ENCODE measurements at places on chromosomes 2 and 18.

DNA sequence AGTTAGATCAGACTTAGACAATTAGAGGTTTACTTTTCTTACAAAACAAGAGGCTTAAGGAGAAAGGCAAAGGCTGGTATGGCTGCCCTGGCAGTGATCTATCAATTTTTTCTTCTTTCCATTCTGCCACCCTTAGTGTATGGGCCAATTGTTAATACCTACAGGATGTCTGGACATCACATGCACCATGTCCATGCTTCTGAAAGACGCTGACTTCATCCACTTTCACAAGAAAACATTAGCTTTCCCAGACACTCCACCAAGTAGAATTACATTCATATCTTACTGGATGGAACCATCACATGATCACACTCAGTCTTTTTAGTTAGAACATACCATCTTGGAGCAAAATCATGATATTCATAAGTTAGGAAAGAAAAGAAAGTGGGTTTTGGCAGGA, 120.9 kb downstream of the ARHGAP28 start:
- no peak for DNase-seq

GRCh38 chr2:36170805-36171204, 184.8 kb upstream of the CRIM1 start:
- DNase-seq, result no peak

DNA sequence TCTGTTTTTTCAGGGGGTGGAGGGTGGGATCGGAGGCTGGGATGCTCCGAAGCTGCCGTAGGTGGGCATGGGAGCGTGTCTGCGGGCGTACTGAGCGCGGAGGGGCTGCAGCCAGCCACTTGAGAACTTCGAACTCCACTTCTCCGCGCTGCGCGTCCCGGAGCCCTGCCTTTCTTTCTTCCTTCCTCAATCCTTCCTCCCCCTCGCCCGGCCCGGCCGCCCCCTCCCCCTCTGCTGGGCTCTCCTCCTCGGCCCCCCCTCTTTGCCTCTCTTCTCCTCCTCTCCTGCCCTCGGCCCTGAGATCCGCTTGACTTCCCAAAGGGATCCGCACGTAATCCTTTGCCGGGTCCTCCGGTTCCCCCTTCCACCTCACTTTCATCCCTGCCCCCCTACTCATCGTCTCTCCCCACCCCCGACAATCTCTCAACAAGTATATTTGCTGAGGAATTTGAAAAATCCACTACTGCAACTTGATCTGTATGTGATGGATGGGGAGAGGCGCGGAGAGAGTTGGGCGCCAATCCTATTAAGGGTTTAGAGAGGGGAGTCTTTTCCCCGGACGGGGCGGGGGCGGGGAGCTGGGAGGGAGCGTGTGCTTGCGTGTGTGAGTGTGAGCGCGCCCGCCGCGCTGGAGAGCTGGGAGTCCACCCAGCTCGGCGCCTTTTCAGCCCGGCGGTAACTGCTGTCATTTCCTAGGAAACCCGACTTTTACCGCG, 1.1 kb downstream of the GLI2 start:
- DNase-seq, result peak; percentile 73

- no peak for DNase-seq
Measured at GRCh38 chr18:62102221-62102620, 84.6 kb downstream of the PIGN start.

GRCh38 chr2:103860016-103860415, 993.9 kb upstream of the POU3F3 start:
- DNase-seq, result no peak

- peak; percentile 44 for DNase-seq
Measured at GRCh38 chr2:33477473-33478468, 1.3 kb downstream of the RASGRP3 start.

- DNase-seq, result no peak
Measured at GRCh38 chr2:53220969-53221368, 546.6 kb upstream of the CHAC2 start.

- DNase-seq, result no peak
Measured at GRCh38 chr18:26493021-26493420, 55.3 kb downstream of the KCTD1 start.

GRCh38 chr2:120206022-120206581, 17.1 kb downstream of the TMEM185B start:
- no peak for DNase-seq

DNA sequence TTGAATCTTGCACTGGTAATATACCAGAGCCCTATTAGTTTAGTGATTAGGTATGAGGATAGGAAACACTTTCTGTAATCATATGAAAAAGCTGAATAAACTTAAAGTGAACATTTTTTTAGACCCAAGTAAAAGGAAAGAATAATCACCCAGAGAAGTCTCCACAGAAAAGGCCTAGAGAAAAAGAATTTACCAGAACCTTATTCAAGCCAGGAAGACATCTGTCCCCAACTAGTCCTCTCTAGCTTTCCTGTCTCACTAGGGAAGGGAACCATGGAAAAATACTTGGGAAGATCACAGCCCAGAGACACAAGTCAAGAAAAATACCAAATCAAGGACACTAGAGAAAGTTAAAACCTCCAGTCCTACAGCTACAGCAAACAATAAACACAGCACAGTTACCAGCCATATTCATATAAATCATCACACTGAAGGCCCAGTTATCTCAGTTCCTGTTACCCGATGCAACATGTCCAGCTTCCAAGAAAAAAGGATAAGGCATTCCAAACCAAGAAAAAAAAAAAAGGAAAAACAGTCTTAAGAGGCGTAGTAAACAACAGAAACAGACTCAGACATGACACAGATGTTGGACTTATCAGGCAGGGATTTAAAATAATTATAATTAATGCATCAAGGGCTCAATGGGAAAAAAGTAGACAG, 461.5 kb downstream of the IRS1 start:
- no peak for DNase-seq

DNA sequence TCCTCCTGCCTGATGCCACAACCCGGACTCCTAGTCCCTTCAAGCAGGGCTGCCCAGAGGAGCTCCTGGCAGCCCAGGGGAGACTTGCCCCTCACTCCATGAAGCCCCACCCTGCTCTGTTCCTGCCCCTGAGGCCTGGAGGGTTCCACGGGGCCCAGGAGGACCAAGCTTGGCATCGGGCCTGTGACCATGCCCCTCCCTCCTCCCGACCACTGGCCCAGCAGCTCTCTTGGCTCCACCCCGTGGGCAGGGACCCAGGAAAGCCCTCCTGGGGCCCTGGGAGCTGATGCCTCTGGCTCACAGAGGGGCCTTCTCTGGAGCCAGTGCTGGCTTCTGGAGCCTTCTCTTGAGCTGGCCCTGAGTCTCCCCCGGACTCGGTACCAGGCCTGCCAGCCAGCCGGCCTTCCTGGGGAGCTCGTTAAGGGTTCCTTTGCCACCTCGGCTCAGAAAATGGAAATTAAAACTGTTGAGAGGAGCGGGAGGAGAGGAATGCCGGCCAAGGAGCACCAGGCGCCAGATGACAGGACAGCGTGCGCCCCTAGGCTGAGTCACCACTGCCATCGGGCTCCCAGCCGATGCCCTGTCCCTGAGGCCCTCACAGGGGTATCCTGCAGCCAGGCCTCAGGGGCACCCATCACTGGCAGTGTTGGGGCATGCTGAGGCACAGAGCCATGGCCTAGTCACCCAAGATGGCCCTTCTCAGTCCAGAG, 40.6 kb upstream of the SNED1 start:
- DNase-seq, result no peak

GRCh38 chr2:26529406-26530239, 51.7 kb upstream of the OTOF start:
- DNase-seq, result no peak

DNA sequence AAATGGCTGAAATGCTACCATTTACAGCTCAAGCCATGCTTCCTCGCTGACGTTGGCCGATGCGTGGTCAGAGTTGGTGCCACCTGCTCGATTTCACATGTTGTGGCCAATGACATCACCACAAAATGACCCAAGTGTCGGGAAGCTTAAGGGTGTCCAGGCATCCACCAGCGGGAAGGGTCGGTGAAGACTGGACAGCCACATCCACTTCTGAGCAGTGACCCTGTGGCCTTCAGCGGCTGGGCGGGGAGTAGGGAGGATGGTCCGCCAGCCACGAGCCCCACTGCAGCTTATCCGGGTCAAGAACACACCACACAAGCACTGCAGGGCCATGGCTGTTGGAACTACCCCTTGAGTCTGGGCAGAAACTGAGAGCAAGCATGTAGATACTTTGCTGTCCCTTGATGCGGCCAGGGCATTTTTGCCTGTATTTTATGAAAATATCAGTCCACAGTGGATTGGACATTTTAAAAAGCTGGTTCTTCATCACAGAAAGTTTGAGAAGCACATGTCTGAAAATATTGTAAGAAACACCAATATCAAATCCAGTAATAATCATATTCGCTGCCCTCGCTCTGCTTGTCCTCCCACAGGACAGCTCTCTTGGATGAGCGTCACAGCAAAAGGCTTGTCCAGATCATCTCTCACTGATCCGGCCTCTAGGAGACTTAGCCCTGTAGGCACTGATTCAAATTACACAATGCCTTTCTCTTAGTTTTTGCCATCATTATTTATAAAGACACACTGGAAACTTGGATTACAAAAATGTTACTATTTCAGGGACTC, 174.0 kb downstream of the TWIST2 start:
- peak; percentile 6 for DNase-seq

DNA sequence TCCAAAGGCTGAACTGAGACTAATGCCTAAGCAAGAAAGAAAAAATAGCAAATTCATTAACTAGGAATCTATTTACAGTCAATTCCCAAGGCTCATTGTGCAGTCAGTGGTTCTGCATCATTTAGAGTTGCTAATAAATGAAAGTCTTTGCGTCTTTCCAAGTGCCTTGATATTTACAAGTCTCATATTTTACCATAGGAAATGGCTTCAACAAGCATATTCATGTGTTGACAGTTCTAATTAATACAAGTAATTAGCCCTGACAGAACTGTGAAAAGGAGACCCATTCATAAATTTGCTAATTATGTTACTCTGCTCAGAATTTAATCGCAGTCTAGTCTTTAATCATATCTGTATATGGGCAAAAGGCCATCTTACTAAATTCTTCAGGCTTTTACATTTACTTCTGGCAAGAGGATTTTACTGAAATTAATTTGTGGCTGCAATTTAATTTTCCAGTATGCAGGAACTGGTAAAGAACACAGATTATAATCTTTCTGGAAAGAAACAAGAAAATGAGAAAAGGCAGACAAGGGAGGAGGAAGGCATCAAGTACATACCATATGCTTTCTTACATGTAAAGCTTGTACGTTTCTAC, 126.4 kb downstream of the RHBDD1 start:
- DNase-seq, result no peak

- no peak for DNase-seq
Measured at GRCh38 chr2:25587361-25587760, 86.0 kb downstream of the DTNB start.

DNA sequence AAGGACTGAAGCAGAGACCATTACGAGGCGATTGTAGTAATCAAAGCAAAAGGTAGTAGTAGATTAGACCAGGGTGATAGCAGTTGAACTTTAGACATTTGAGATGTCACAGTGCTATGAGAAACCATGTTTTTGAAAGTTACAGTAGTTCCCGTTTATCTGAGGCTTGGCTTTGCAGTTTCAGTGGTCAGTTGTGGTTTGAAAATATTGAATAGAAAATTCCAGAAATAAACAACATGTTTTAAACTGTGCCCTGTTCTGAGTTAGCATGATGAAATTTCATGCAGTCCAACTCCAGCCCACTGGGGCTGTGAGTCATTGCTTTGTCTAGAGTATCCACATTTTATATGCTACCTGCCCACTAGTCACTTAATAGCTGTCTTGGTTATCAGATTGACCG, 47.5 kb downstream of the ZNF638 start:
- DNase-seq, result no peak

GRCh38 chr2:65727381-65727780, 295.0 kb upstream of the SPRED2 start:
- DNase-seq, result no peak

DNA sequence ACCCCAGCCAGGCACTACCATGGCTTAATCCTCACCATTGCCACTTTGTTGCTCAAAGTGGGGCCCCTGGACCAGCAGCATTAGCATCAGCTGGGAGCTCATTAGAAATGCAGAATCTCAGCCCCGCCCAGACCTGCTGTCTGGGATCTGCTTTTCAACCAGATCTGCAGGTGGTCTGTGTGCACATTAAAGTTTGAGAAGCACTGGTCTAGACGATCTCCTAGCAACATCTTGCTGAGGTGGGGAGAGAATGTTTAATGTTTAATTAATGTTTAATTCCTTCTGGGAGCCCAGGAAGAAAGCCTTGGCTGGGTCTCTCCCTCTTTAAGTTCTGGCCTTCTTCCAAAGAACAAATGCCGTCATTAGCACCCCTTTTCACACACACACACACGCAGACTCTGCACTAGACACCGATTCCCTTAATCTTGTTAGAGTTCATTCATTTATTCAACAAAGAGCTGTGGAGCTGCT, 53.7 kb downstream of the EDAR start:
- DNase-seq, result no peak

DNA sequence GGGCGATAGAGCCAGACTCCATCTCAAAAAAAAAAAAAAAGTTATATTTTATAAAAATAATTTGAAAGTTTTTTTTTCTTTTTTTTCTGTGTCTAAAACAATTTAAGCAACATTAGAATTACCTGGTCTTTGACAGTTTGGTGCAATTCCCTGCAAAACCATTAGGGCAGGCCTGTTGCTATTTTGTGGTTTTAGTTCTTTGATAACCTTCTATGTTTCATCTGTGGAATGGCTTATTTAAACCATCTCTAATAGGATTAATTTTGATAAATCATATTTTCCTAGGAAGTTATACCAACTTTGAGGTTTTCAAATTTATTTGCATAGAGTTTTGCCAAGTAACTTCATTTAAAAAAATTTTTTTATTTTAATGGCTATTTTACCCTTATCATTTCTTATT, 141.2 kb upstream of the TWIST2 start:
- no peak for DNase-seq

DNA sequence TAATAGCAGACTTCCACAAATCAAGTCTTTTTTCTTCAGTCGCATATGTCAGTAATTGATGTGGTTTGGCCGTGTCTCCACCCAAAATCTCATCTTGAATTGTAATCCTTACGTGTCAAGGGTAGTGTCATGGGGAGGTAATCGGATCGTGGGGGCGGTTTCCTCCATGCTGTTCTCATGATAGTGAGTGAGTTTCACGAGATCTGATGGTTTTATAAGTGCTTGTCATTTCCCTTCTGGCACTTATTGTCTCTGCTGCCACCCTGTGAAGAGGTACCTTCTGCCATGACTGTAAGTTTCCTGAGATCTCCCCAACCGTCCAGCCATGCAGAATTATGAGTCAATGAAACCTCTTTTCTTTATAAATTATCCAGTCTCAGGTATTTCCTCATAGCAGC, 478.8 kb downstream of the PTPRM start:
- DNase-seq, result no peak

GRCh38 chr2:101758001-101758400, 60.5 kb downstream of the MAP4K4 start:
- no peak for DNase-seq

- no peak for DNase-seq
Measured at GRCh38 chr2:112150851-112151250, 12.7 kb downstream of the FBLN7 start.
